Mammary epithelial cell (primary cell): ENCODE measurements at places on chromosomes 7 and 10. TPM values are rescaled to one million over a fixed set of nuclear protein-coding genes. Genes with fewer than 3 reads are reported as not detected.

MMRN2 gene
- polyA plus RNA-seq = 11.6 TPM

C7orf57 gene
- polyA plus RNA-seq = 1.1 TPM

SKAP2 gene
- 7.8 TPM for polyA plus RNA-seq

AKR1C3 gene
- 54.6 TPM for polyA plus RNA-seq

WDFY4 gene
- 0.03 TPM for polyA plus RNA-seq

SLC18A3 gene
- polyA plus RNA-seq = not detected

WNT2 gene
- polyA plus RNA-seq = not detected

SOSTDC1 gene
- 1.5 TPM for polyA plus RNA-seq

OPALIN gene
- polyA plus RNA-seq = not detected

FAM25G gene
- polyA plus RNA-seq = 1.4 TPM

CH25H gene
- not detected for polyA plus RNA-seq

TBC1D12 gene
- polyA plus RNA-seq = 1.6 TPM

SEC23IP gene
- 30.6 TPM for polyA plus RNA-seq

OLAH gene
- polyA plus RNA-seq = 0.60 TPM

POLR1F gene
- polyA plus RNA-seq = 14.8 TPM

ITPRID1 gene
- not detected for polyA plus RNA-seq

BTRC gene
- 7.8 TPM for polyA plus RNA-seq

SFTPA1 gene
- polyA plus RNA-seq = not detected

SPDYE2B gene
- polyA plus RNA-seq = not detected

SAP25 gene
- 0.18 TPM for polyA plus RNA-seq

CYP3A5 gene
- polyA plus RNA-seq = 0.06 TPM

PTPRN2 gene
- not detected for polyA plus RNA-seq

SLC29A3 gene
- 1.9 TPM for polyA plus RNA-seq

CAV1 gene
- 1,604 TPM for polyA plus RNA-seq

CYP26C1 gene
- 0.02 TPM for polyA plus RNA-seq

SDHAF3 gene
- 11.1 TPM for polyA plus RNA-seq

AGMO gene
- not detected for polyA plus RNA-seq

MLXIPL gene
- 0.10 TPM for polyA plus RNA-seq

ASAH2 gene
- polyA plus RNA-seq = 0.45 TPM

CYP3A7 gene
- polyA plus RNA-seq = 0.02 TPM

MACC1 gene
- polyA plus RNA-seq = 0.51 TPM

BUB3 gene
- polyA plus RNA-seq = 237 TPM

TMEM270 gene
- polyA plus RNA-seq = not detected

LRRC17 gene
- polyA plus RNA-seq = 0.12 TPM

FOXP2 gene
- not detected for polyA plus RNA-seq

SPAM1 gene
- not detected for polyA plus RNA-seq

FAM20C gene
- polyA plus RNA-seq = 30.6 TPM

RADIL gene
- polyA plus RNA-seq = 0.17 TPM

SEMA4G gene
- 2.3 TPM for polyA plus RNA-seq

CHAT gene
- polyA plus RNA-seq = not detected

RET gene
- polyA plus RNA-seq = 0.80 TPM

BAIAP2L1 gene
- polyA plus RNA-seq = 36.4 TPM

CYP2C19 gene
- polyA plus RNA-seq = not detected

TLX1 gene
- not detected for polyA plus RNA-seq

KCND2 gene
- polyA plus RNA-seq = not detected

PPIA gene
- polyA plus RNA-seq = 7,269 TPM

GNAT3 gene
- polyA plus RNA-seq = not detected

OAT gene
- polyA plus RNA-seq = 215 TPM

ASB10 gene
- not detected for polyA plus RNA-seq

SLC26A3 gene
- polyA plus RNA-seq = not detected
